ENCODE measurements at places on chromosomes 5 and 9.

DNA sequence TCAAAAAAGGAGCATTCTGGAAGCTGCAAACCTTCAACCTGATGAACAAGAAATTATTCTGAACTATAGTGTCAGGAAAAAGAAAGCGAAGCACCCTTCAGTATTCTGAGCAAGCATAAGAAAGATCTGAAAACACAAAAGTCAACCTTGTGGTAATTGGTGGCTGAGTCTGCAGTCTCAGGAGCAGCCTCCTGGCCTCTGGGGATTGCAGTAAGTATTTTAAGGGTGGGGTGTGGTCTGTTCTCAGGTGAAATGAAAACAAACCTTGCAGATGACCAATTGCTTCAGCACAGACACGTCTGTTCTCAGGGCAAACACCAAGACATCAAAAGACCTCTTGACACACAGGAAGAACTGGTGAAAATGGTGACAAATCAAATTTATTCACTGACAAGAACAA is 147.8 kb upstream of the RAPGEF1 start:
- DNase-seq: no peak

GRCh38 chr9:122183501-122183900 is 23.8 kb downstream of the MORN5 start:
- DNase-seq: no peak

DNA sequence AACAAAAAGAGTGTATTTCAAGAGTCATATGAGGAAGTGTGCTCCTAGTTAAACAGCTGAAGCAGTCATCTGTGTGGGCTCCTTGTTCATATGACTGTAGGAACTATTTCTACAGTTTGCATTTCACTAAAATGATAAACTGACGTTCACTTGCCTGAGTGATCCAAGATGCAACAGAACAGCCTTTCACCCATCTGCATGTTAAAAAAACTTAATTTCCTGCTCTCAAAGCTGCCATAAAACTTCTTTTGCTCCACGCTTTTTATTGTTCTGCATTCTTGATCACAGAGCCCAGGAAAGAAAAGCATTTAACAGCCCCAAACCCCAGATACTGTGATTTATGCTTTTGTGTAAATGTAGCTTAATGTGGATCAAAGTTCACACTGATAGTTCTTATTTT is 43.9 kb downstream of the ZNF608 start:
- DNase-seq: no peak

DNA sequence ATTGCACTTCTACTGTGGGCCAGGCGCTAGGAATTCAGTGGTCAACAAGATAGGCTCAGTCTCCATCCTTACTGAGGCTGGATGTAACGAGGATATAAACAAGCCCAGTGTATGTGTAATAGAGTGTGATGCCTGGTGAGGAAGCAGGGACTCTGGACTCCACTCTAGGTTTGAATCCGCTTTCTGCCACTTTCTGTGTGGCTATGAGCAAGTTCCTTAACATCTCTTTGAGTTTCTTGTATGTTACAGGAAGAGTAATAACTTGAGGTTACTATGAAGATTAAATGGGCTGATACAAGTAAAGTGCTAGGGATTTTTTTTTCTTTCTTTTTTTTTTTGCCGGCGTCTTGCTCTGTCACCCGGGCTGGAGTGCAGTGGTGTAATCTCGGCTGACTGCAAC is 12.4 kb downstream of the DOCK2 start:
- no peak for DNase-seq

DNA sequence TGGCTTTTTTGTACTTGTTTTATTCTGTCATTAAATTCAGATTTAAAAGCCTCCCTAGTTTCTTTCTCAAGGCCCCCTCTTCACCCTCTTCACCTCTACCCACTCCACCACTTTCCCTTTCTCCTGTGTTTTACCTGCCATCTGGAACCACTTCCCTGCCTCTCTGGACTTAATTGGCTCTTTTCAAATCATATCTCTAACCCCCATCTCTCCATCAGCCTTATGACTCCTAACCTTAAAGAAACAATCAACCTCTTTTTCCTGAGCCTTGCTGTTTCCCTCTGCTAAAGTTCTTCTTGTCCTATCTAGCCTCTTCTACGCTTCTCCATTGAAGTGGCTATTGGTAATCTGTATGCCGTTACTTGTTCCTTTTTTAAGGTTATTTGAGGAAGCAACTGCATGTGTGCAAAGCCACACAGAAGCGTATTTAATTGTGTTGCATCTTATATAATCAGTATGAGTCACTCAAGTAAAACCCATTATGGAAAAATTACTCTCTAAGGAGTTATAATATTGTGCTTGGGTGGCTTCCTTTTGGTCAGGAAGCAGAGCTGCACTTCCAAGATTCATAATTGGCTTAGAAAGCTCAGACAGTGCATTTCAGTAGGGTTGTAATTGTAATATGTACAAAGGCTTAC is 653.6 kb upstream of the ITGA1 start:
- no peak for DNase-seq

- no peak for DNase-seq
Measured at GRCh38 chr5:81545911-81546310, 152.0 kb upstream of the ACOT12 start.

DNA sequence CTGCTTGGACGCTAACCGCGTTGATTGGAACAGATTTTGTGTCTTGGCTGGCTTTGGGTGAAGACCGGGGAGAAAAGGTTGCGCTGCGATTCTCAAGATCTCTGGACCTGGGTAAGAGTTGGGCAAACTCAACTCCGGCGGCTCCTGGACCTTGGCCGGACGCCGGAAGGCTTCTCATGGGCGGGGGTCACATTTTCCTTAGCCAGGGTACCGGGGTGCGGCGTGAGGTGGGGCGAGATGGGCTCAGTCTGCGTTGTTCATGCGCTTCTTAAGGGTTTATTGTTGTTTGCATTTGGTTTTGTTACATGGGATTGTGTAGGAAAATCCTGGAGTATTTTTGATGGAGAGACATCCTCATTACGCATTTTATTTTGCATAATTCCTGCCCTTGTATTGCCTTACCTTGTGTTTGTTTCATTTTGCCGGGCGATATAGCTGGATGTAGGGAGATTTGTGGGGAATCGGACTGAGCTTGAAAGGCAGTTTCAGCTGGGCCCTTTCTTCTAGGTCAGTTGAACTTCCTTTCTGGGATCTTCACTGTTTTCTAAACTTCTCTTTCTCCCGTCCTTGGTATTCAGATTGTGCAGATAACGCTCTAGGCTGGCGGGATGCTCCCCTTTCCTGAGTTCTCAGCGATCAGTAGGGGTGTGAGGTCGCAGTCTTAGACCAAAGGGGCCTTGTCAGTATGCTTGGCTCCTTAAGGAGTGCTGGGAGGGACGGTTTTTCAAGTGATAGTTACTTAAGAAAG is 524 bp downstream of the MEGF10 start:
- DNase-seq: no peak

- DNase-seq: no peak
Measured at GRCh38 chr9:133978226-133978898, 13.8 kb downstream of the VAV2 start.

- DNase-seq: no peak
Measured at GRCh38 chr5:107551088-107551487, 119.6 kb downstream of the EFNA5 start.

DNA sequence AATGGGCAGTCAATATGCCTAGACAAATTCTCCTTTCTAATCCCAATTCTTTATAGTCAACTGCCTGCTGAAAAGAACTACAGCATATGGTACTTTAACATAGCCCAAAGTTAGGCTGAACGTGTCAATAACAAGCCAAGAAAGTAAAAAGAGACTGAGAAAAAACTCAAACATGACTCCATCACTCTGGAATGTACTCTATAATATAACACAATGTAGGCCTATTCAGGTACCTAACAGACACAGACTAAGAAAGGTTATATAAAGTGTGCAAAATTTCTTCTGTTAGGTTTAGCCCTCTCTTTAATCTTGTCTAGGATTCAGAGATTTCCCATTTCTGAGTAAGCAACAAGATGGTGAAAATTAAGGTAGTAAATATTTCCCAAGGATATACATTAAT is 209.7 kb upstream of the PRR16 start:
- no peak for DNase-seq
